ENCODE measurements at places on chromosomes 5 and 9.

DNA sequence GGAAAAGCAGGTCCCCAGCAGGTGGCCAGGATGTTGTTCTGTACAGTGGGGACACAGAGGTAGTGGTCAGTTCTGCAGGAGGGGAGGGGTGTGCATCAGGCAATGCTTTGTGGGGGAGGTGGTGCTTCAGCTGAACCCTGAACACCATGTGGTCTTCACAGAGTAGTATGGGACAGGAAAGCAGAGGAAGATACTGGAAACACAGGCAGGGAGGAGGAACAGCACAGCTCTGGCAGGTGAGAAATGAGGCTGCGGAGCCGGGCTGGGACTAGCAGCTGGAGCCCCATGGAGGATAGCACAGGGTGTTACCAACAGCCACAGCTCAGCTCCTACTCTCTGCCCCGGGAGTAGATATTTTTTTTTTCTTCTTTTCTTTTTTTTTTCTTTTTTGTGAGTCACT is 161.5 kb downstream of the ENTREP1 start:
- no peak for DNase-seq

- no peak for DNase-seq
Measured at GRCh38 chr5:74685979-74686631, 1.1 kb downstream of the HEXB start.

DNA sequence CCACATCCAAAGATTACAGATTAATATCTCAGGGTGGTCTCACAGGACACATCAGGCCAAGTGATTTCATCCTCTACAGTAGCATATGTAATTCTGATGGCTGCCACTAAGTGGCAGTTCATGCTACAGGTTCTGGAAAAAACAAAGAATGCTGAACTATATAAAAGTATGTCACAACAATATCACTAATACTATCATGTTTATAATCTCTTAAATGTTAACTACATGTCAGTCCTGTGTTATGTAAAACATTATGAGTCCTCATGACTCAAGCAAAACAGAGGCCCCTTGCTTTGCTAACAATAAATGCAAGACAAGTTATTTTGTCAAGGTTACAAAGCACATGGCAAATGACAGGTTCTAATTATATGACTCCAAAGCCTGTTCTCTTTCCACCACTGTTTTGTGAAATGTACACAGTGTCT is 233.2 kb downstream of the FBXL17 start:
- no peak for DNase-seq

GRCh38 chr9:83431101-83432060 is 106.8 kb downstream of the FRMD3 start:
- no peak for DNase-seq

DNA sequence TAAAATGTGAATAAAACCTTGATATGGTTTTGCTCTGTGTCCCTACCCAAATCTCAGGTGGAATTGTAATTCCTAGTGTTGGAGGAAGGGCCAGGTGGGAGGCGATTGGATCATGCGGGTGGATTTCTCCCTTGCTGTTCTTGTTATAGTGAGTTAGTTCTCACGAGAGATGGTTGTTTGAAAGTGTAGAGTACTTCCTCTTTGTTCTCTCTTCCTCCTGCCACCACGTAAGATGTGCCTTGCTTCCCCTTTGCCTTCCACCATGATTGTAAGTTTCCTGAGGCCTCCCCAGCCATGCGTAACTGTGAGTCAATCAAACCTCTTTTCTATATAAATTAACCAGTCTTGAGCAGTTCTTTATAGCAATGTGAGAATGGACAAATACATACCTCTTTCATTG is 34.9 kb downstream of the TARS1 start:
- DNase-seq, result no peak

DNA sequence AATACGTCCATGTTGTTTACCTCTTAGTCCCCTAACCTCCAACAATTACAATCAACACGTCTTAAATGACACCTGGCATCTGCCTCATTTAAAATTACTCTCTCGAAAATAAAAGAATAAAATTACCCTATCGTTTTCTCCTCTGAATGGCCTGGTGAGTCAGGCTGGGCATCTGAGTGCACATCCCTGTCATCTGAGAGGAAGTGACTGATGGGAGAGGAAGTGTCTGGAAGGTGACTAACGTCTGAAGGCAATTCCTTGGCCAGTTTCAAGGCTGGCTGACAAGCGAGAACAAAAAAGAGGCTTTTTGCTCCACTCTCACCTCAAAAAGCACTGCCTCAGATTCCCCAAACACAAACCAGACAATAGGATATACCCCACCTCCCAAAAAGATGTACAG is 57.7 kb downstream of the MAPKAP1 start:
- no peak for DNase-seq

GRCh38 chr5:79513704-79514390 is at the start of gene HOMER1:
TSS of gene HOMER1 (minus strand) at chr5:79514134. CDS start at chr5:79512774, 1,360 bp downstream.
- DNase-seq, result peak; percentile 68

- no peak for DNase-seq
Measured at GRCh38 chr9:117029341-117029740, 342.2 kb downstream of the TRIM32 start.

GRCh38 chr9:21576331-21577189 is 94.4 kb upstream of the IFNE start:
- no peak for DNase-seq

- DNase-seq, result no peak
Measured at GRCh38 chr5:56405116-56405908, 172.2 kb upstream of the ANKRD55 start.

- no peak for DNase-seq
Measured at GRCh38 chr5:148844433-148845280, 18.2 kb downstream of the ADRB2 start.

GRCh38 chr9:120694559-120694958 is 19.7 kb downstream of the MEGF9 start:
- no peak for DNase-seq

DNA sequence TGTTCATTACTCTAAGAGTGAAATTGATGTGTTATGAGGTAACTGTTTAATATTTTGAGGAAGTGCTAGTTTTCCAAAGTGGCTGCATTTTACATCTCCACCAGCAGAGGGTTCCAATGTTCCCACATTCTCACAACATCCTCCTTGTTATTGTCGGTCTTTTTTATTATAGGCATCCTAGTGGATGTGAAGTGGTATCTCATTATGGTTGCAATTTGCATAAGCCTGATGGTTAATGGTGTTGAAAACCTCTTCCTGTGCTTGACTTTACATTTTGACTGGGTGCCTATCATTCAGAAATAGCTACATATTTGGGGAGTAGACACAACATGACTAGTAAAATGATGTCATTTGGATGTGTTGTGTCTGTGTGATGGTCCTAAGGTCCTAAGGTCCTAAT is 143.6 kb downstream of the MRPS30 start:
- no peak for DNase-seq

All from stimulated activated CD4-positive, alpha-beta T cell treated with anti-CD3 and anti-CD28 coated beads, TNF-alpha, amount 100 ng/mL, for 4 hours (primary cell).